ENCODE measurements at places on chromosomes 2 and 18. TPM values are rescaled to one million over a fixed set of nuclear protein-coding genes. Genes with fewer than 3 reads are reported as not detected.

Gene SALL3
- total RNA-seq: 2.1 TPM

Gene DDX18
- 66.9 TPM for total RNA-seq

Gene MOGAT1
- not detected for total RNA-seq

Gene RFTN2
- under 0.01 TPM for total RNA-seq

Gene GNAL
- 14.7 TPM for total RNA-seq

Gene STARD6
- not detected for total RNA-seq

Gene ZNF804A
- total RNA-seq: not detected

Gene ITPRID2
- total RNA-seq: 60.2 TPM

Gene HNRNPA3
- 47.5 TPM for total RNA-seq

Gene TRIM43
- not detected for total RNA-seq

Gene GCFC2
- total RNA-seq: 19.8 TPM

Gene NEU4
- total RNA-seq: not detected

Gene SCYGR2
- not detected for total RNA-seq

Gene MERTK
- total RNA-seq: 2.7 TPM

Data from kidney epithelial cell (primary cell).